ENCODE measurements at places on chromosomes 16 and 17.

GRCh38 chr17:30429155-30429554, 48.1 kb upstream of the GOSR1 start:
- DNase-seq, result no peak

DNA sequence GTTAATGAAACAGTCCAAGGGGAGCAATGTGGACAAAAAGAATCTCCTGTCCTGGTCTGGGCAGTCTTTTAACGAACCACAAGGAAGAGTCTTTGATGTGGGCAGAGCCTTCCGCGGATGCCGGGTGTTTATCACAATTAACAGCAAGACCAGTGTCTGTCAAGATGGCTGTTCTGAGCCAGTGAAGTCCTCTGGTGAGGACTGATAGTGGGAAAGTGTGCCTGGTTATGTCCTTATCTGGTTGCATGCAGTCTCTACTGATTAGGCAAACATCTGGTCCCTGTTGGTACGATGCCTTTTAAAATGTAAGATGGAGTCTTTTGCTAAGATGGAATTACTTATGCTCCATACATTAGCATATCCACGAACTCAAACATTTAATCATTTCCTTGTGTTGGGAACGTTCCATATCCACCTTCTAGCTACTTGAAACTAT, 88.5 kb downstream of the ZNF18 start:
- DNase-seq, result no peak

DNA sequence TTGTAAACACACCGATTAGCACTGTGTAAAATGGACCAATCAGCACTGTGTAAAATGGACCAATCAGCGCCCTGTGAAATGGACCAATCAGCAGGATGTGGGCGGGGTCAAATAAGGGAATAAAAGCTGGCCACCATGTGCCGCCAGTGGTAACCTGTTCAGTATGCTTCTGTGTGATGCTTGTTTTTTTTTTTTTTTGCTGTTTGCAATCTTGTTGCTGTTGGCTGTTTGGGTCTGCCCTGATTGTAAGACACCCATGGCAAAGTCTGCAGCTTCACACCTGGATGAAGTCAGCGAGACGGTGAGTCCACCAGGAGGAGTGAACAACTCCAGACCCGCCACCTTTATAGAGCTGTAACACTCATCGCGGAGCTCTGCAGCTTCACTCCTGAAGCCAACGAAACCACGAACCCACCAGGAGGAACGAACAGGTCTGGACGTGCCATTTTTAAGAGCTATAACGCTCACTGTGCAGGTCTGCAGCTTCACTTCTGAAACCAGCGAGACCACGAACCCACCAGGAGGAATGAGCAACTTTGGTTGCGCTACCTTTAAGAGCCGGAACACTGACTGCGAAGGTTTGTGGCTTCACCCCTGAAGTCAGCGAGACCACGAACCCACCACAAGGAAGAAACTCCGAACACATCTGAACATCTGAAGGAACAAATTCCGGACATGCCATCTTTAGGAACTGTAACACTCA, 85.0 kb upstream of the MED9 start:
- DNase-seq, result peak; percentile 23

GRCh38 chr16:49747654-49748053, 108.3 kb downstream of the ZNF423 start:
- no peak for DNase-seq

DNA sequence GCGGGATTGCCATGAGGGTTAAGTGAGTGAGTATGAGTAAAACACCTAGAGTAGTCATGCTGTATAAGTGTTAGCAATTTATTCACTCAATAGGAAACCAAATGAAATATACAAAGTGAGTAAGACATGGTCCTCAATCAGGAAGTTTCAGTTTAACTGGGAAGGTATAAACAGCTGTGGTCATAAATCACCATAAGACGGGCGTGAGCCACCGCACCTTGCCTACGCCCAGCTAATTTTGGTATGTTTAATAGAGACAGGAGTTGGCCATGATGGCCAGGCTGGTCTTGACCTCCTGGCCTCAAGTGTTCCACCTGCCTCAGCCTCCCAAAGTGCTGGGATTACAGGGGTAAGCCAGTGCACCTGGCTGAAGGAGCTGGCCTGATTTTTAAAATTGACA, 27.0 kb downstream of the RNF135 start:
- DNase-seq, result no peak
